ENCODE measurements at places on chromosomes 2 and 18.

GRCh38 chr2:4255491-4255890 lies 552.1 kb downstream of the DCDC2C start:
- no peak for DNase-seq

DNA sequence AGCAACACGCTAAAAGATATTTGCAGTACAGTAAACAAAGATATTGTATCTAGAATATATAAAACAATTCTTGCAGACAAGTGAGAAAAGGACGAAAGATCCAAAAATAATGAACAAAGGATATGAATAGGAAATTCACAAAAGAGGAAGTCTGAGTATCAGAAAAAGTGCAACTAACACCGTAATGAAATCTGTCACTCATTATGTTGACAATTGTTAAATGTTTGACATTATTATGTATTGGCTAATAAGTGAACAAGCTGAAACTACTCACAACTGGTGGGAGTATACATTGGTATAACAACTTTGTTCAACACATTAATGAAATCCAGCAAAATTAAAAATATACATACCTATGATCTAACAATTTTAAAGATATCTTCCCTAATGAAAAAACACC lies 36.7 kb upstream of the ASXL3 start:
- DNase-seq, result no peak

GRCh38 chr2:102588213-102588939 lies 31.0 kb upstream of the SLC9A2 start:
- DNase-seq, result no peak

- DNase-seq, result no peak
These were observed 73.7 kb upstream of the ETAA1 start for GRCh38 chr2:67323209-67323991.
